ENCODE measurements at places on chromosomes 3 and 15. TPM values are rescaled to one million over a fixed set of nuclear protein-coding genes. Genes with fewer than 3 reads are reported as not detected.
A peak's percentile ranks its signal among the peaks of the same experiment; 100 is the strongest.

- H3K27ac ChIP-seq: no peak overlapping the region
- H3K4me3 ChIP-seq: no peak overlapping the region
- no peak for DNase-seq
Measured at GRCh38 chr3:141331377-141332318, 36.7 kb upstream of the ZBTB38 start.

GRCh38 chr15:92902737-92903593 is 2.8 kb downstream of the CHD2 start:
- no peak for DNase-seq
- peak overlapping the region; percentile 97 for H3K27ac ChIP-seq
- H3K4me1 ChIP-seq: peaks cover 22% of the 10 kb centered on the region
- no peaks in the 10 kb centered on the region for H3K36me3 ChIP-seq
- peak overlapping the region; percentile 67 for H3K4me3 ChIP-seq

- no peaks in the 10 kb centered on the region for H3K4me1 ChIP-seq
- DNase-seq: no peak
- no peaks in the 10 kb centered on the region for H3K36me3 ChIP-seq
- no peak overlapping the region for H3K4me3 ChIP-seq
- H3K27me3 ChIP-seq: peaks cover 38% of the 10 kb centered on the region
- no peak overlapping the region for H3K27ac ChIP-seq
Measured at GRCh38 chr3:42270561-42270960, 4.6 kb upstream of the CCK start.

DNA sequence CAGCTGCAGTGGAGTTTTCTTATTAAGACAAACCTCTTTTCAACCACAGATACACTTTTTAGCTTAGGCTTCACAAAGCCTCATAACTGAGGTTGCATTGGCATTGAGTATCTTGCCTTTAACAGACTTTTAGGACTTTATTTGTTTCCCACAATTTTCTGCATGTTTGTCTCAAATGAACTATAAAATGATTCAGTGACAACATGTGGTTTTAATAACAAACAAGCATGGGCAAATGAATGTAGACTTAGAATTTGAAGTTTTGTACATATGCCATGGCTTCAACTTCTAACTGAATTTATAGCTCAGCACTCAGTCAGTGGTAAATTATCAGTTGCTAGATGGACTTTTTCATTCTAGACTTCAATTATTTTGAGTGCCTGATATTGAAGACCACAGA is 101.6 kb downstream of the SLC25A26 start:
- no peaks in the 10 kb centered on the region for H3K4me1 ChIP-seq
- H3K36me3 ChIP-seq: no peaks in the 10 kb centered on the region
- H3K4me3 ChIP-seq: no peak overlapping the region
- no peaks in the 10 kb centered on the region for H3K27me3 ChIP-seq
- no peak overlapping the region for H3K27ac ChIP-seq

DNA sequence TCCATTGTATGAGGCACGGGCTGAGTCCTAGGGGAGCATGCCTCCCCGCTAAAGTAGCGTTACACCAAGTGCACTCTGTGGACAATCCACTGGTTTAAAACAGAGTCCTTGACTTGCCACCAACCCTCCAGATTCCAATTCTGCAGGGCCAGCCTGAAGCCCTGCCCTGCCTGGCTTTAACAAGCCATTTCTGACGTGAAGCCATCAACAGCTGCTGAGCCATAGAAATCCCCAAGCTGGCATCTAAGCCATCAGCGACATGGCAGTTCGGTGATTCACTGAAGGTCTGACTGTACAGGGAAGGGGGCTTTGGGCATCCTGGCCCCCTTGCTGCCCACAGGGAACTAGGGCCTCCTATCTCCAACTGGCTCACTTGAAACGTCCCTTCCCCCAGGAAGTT is 265.7 kb downstream of the UACA start:
- peaks cover 41% of the 10 kb centered on the region for H3K27me3 ChIP-seq
- no peak for DNase-seq
- H3K36me3 ChIP-seq: no peaks in the 10 kb centered on the region
- H3K4me1 ChIP-seq: peaks cover 57% of the 10 kb centered on the region

DNA sequence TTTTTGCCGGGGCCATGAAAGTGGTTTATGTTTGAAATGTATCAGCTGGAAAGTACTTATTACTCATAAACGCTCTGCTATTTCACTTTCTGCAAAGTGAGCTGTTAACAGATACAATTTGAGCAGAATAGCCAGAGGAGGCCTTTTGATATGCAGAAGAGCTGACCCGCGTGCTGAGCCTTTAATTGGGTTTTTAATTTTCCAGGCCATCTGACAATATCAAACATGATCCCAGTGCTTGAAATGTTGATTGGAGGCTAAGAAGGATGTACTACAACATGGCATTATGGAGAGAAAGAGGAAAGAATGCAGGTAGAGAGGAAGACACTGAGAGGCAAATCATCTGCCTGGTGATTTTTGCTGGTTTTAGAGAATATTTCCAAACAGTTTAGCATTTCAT is 261.3 kb upstream of the MEIS2 start:
- no peaks in the 10 kb centered on the region for H3K4me1 ChIP-seq
- no peak for DNase-seq
- no peak overlapping the region for H3K4me3 ChIP-seq
- H3K27ac ChIP-seq: no peak overlapping the region
- no peaks in the 10 kb centered on the region for H3K27me3 ChIP-seq

DNA sequence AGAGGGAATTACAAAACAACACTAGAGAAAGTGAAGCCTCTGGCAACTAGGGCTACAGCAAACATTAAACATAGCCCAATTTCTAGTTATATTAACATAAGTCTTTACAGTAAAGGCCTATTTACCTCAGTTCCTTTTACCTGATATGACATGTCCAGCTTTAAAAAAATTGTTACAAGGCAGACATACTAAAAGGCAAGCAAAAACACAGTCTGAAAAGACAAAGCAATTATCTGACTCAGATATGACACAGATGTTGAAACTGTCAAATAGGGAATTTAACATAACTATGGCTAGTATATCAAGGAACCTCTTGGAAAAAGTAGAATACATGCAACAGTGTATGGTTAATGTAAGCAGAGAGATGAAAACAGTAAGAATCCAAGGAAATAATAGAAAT is 238.6 kb downstream of the RAP2B start:
- DNase-seq: no peak
- no peaks in the 10 kb centered on the region for H3K36me3 ChIP-seq
- no peak overlapping the region for H3K27ac ChIP-seq
- H3K4me3 ChIP-seq: no peak overlapping the region
- no peaks in the 10 kb centered on the region for H3K4me1 ChIP-seq

DNA sequence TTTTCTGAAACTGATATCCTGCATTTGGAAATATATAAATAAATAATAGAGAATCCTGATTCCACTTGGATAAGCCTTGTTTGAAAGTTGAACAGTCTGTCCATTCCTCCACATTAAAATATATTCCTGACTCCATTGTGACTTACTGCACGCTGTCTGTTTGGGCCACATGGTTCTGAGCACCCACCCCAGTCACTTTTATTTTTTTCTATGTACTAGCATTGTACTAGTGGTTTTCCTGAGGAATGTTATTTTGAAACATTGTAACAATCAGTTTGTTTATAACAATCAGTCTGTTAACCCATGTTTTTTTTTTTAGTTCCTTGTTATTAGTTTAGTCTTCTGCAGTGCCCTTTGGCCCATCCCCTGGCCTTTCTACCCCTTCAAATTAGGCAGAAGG is 87.4 kb upstream of the CCNL1 start:
- no peak overlapping the region for H3K27ac ChIP-seq
- no peak for DNase-seq
- H3K4me3 ChIP-seq: no peak overlapping the region

DNA sequence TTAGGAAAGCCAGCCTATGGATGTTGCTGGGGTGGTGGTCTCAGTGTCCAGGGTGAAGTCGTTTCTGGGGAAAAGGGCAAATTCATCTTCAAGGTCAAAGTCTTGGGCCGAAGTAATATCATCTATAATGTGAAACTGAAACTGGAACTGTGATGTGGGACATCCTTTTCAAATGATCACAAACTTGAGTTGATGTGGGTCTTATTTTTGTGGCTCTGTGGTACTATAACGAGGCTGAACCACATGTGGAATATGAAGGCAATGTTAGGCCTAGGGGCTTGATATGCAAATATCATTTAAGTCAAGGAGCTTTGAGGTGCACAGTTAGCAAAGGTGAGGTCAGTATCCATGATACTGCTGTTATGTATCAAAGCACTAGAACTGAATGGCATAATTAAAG is 1.5 kb upstream of the CD200R1L start:
- no peaks in the 10 kb centered on the region for H3K4me1 ChIP-seq
- DNase-seq: peak; percentile 12
- H3K36me3 ChIP-seq: no peaks in the 10 kb centered on the region
- H3K4me3 ChIP-seq: no peak overlapping the region

DNA sequence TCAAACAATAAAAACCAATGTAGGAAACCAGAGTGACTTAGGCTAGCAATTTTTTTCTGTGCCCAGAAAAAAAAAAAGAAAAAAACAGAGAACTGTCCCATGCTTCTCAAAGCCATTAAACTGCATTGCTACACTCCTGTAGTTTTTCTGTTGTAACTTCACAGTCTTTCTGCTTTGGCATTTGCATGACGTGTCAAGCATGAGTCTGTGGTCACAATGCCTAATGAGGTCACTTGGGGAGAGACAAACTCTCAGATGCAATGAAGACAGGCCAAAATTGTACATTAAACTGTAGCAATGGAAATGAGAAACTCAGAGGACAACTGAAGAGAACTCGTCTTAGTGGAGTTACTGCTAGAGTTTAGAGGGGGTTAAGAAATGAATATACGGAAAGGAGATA is 30.8 kb downstream of the CCDC80 start:
- H3K27ac ChIP-seq: no peak overlapping the region
- no peaks in the 10 kb centered on the region for H3K4me1 ChIP-seq
- DNase-seq: no peak
- H3K27me3 ChIP-seq: no peaks in the 10 kb centered on the region
- no peak overlapping the region for H3K4me3 ChIP-seq

DNA sequence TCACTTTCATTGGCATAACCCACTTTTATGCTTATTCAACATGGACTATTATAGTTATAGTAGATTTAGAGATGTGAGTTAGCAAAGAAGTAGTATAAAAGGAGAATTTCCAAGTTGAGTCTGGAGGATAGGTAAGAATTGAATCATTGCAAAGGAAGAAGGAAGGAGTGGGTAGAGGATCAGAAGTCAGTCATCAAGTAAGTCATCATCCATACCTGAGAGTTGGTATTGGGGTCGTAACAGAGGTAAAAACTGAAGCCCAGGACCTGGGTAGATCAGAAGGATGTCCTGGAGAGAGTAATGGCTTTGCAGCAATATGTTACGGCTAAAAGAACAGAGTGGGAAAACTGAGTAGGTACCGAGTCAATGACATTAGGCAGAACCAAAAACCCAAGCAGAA is 265.7 kb downstream of the SUCLG2 start:
- no peaks in the 10 kb centered on the region for H3K4me1 ChIP-seq
- H3K4me3 ChIP-seq: no peak overlapping the region
- no peaks in the 10 kb centered on the region for H3K27me3 ChIP-seq
- no peaks in the 10 kb centered on the region for H3K36me3 ChIP-seq
- no peak overlapping the region for H3K27ac ChIP-seq

GRCh38 chr15:51750792-51751696 is at the start of gene TMOD2:
TMOD2 (plus strand) TSS chr15:51751597; CDS start chr15:51766442, 14,845 bp downstream.
- peaks cover 14% of the 10 kb centered on the region for H3K4me1 ChIP-seq
- DNase-seq: peak; percentile 42
- H3K27ac ChIP-seq: peak within 1 kb of the TSS; percentile 60
- H3K4me3 ChIP-seq: peak within 1 kb of the TSS; percentile 57
- no peaks in the 10 kb centered on the region for H3K36me3 ChIP-seq

GRCh38 chr3:128556384-128556783 is 63.4 kb upstream of the GATA2 start:
- H3K27ac ChIP-seq: peak overlapping the region; percentile 51
- DNase-seq: no peak
- H3K4me3 ChIP-seq: no peak overlapping the region

DNA sequence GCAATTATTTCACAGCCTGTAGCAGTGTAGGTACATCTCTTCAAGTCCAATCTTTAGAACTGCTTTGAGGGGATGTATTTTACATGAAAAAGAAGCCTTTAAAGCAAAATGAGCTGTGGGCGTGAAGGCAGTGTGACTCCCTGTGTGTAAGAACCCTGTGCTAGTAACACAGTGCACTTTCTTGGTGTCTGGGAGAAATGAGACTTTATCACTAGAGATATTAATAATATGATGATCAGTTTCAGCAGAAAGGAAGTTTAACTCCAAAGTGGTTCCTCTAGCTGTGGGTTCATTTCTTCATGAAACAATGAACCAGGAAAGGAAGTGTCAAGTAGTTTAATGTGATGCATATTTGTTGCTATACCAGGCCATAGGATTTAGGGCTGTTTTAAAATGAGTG is 41.5 kb downstream of the SLCO3A1 start:
- H3K4me3 ChIP-seq: no peak overlapping the region
- no peaks in the 10 kb centered on the region for H3K4me1 ChIP-seq
- no peaks in the 10 kb centered on the region for H3K27me3 ChIP-seq

DNA sequence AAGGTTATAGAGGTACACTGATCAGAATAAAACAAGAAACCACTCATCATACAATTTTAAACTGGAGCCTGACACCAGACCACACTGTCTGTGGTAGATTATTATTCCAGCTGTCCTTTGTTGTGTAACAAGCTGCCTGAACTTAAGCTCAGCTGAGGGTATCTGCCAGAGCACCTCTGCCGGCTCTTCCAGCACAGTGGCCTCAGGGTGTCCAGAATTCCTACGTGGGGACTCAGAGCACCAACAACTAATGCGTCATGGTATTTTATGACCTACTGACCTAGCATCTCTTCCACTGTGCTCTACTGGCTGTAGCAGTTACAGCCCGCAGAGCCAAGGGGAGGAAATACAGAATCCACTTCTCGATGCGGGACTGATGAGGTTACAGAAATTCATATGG is 15.6 kb upstream of the RAF1 start:
- no peaks in the 10 kb centered on the region for H3K4me1 ChIP-seq
- no peaks in the 10 kb centered on the region for H3K36me3 ChIP-seq
- H3K4me3 ChIP-seq: no peak overlapping the region

DNA sequence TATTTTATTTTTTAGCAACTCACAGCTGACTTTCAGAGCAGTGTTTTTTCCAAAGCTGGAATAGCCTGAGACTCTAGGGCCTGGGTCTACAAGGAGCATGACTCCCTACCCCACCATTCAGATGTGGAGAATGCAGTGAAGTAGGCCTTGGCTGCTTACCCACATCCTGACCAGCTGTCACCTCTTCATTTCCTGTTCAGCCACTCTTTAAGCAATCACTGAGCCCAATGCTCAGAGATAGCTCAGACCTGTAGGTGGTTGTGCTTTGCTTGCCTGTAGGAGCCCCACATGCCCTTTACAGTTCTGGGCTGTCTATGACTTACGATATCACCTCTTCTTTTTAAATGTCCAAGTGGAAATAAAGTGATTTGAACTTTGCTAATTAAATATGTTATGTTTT is 148.1 kb downstream of the NEK11 start:
- peak overlapping the region; percentile 28 for H3K27ac ChIP-seq
- H3K27me3 ChIP-seq: no peaks in the 10 kb centered on the region
- peak; percentile 63 for DNase-seq
- H3K4me1 ChIP-seq: peaks cover 4% of the 10 kb centered on the region

The ANO10 gene
- polyA plus RNA-seq: 8.7 TPM

The PPP2R3A gene
- 1.1 TPM for polyA plus RNA-seq

The FBXW12 gene
- polyA plus RNA-seq: 0.07 TPM

The ACTC1 gene
- 13.3 TPM for polyA plus RNA-seq

The P4HTM gene
- polyA plus RNA-seq: 27.1 TPM

The CDHR4 gene
- polyA plus RNA-seq: 0.18 TPM

The CCNL1 gene
- 248 TPM for polyA plus RNA-seq

The ACAP2 gene
- 18.9 TPM for polyA plus RNA-seq

The EFHB gene
- polyA plus RNA-seq: 2.3 TPM

The ATP8B4 gene
- polyA plus RNA-seq: 8.3 TPM

The CYP1A1 gene
- polyA plus RNA-seq: 0.11 TPM

The POPDC2 gene
- 8.4 TPM for polyA plus RNA-seq
